RWPE2 (cell line): ENCODE measurements at places on chromosomes 16 and 17.

GRCh38 chr17:4850246-4850645 lies 17.1 kb downstream of the MINK1 start:
- DNase-seq, result peak; percentile 84

DNA sequence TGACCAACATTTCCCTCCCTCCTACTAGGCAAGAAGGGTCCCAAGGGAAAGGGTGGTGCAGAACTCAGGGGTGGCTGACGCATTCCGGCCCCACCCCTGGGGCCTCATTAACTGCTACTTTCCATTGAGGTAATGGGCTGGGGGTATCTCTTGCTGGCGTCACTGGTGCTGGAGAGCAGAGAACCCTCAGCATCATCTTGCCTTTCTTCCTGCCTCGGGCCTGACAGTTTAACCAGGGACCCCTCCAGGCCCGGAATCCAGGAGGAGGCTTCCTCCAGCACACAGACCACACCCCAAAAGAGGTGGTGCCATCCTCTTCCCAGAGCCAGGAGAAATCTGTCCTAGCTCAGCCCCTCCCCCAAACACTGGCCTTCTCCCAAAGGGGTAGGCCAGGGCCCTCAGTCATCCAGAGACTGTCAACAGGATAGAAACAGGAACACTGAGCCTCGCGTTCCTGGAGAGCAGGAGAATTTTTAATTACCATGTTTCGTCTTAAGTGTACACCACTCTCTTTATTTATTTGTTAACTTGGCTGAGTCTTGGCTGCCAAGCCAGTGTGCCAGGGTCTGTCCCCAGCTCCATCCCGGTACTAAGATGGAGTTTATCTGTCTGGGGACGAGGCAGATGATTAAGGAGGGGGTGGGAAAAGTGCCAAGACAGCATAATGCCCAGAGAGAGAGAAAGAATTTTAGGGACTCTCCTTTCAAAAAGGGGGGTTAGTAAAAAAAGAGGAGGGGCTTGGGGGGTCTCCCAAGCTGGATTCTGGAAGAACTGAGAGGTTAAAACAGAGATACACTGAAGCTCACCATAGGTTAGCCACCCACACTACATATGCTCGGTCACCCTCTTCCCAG lies 5.1 kb downstream of the ETV4 start:
- no peak for DNase-seq

DNA sequence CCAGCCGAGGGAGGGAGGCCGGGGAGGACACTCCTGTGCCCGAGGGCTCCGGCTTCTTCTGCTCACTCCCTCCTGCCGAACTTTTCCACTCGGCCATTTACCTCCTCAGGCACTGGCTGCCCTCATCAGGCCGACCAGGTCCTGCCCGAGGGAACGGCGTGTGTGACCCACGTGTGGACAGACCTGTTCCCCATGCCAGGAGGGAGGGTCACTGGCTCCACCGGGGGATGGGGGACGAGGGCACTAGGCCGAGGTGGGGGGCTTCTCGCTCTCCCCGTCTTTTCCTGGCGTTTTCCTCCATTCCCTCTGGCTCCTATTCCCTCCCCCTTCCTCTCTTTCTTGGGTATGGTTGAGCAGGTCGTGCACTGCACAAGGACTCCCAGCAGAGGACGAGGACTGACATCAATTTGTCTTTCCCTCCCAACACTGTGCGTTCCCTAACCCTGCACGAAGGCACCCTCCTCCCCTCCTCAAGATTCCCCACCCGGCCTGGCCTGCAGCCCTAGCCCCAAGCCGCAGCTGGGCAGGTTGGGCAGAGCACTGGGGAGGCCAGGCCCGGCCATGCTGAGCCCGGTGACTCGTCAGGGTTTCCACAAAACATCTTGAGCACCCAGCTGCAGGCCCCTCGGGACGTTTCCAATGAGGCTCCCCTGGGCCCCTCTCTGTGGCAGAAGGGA lies 3.2 kb upstream of the IL17C start:
- DNase-seq, result no peak

- no peak for DNase-seq
Observed at GRCh38 chr17:80704894-80705293, 160.3 kb downstream of the RPTOR start.

DNA sequence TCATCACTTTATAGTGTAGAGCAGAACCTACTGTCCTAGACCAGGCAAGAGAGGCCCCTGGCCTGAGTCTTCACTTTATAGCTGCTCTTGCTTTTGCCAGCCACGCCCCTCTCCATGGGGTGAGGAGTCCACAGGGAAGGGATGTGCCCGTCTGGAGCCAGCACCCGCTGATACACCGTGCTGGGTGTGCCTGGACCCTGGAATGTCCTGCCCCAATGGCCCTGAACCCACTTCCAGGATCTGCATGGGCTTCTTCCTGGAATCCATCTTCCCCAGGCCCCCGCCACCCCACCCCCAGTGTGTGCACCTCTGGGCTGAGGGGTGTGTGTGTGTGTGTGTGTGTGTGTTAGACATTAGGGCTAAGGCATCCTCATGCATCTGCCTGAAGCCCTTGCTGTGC lies 44.9 kb downstream of the MEOX1 start:
- no peak for DNase-seq

DNA sequence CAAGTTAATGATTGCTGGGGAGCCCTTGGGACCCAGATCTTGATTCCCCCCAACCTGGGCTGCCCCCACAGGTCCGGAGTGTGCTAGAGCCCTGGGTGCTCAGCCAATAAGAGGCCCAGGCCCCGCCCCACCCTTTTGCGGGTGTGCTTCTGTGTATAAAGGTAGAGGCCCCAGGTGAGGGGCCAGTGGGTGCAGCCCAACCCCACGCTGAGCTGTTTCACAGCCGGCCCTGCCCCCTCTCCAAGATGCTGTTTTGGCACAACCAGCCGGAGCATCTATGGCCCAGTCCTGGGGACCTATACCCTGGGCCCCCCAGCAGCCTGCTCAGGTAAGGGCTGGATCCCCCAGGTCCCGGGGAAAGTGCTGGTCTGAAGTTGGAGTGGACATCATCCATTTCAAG lies 11.8 kb upstream of the STAC2 start:
- DNase-seq, result no peak

DNA sequence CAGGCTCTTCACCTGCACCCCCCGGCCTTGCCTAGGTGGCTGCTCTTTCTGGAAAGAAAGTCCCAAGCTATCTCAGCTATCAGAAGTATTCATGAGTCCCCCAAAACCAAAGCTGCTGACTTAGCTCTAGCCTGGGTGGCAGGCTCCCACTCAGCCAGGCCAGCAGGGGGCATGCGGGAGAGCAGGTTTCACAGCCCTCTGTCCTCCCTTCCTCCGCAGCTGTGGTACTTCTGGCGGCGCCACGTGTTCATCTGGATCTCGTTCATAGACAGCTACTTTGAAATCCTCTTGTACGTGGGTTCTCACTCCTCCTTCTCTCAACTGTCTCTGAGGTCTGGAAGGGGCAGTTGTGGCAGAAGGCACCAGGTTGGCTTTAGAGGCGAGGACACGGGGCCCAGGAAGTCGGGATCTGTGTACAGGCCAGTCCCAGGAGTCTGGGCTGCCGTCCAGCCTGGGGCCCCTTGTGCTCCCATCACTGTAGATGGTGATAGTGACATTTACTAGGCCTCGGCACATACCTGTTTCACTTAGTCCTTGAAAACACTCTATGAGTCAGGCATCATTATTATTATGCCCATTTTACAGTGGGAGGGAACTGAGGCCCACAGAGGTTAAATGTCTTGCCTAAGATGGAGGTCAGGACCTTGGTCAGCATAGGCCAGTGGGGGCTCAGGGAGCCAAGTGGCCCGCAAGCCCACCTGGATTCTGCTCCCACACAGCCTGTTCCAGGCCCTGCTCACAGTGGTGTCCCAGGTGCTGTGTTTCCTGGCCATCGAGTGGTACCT lies 12.9 kb downstream of the TRPV2 start:
- DNase-seq, result no peak

GRCh38 chr16:80466024-80466987 lies 74.5 kb upstream of the DYNLRB2 start:
- peak; percentile 49 for DNase-seq

DNA sequence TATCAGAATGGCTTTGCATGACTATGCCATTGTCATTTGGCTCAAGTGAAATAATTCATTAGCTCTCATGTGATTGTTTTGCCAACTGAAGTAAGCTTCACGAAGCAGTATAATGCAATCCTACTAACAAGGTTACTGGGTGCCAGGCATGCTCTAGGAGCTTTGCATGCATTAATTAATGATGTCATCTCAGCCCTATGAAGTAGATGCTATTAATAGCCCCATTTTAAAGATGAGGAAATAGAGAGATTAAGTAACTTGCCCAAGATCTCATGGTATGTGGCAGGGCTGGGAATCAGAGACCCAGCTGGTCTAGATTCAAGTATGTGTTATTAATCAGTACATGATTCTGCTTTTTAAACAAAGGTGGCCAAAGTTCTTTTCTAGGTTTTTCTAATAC lies 14.1 kb downstream of the KRT39 start:
- DNase-seq, result no peak

- no peak for DNase-seq
Observed at GRCh38 chr16:85190572-85190971, 78.3 kb upstream of the CIBAR2 start.

DNA sequence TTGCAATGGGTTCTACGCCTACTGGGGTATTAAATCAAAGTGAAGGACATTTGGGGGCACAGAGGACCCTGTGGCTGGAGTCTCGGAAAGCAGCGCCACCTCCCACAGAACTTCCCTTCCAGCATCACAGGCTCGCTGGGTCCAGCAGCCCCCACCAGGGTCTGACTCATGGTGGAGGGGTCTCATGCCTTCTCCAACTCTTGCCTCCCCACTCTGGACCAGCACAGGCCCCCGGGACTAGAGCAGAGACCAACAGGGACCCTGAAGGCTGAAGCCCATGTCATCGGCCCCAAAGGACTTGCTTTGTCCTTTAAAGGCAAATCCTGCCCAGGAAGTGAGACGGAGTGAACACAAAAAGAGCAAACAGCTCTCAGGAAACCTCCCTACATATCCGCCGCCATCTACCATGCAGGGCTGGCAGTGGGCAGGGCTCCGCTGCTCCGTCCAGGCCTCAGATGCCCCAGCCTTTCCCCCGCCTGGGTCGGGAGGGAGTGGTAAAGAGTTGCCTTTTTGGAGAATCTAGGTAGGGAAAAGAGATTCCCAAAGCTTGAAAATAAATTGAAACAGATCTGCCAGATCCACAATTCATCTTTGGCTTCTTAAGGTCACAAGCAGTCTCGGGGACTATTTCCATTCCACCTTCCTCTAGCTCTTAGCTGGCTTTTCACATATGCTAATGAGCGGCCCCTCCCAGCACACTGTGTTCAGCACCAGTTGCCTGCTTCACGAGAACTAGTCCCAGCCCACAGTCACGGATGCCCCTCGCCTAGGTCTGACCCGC lies 2.1 kb upstream of the GPRC5C start:
- no peak for DNase-seq

DNA sequence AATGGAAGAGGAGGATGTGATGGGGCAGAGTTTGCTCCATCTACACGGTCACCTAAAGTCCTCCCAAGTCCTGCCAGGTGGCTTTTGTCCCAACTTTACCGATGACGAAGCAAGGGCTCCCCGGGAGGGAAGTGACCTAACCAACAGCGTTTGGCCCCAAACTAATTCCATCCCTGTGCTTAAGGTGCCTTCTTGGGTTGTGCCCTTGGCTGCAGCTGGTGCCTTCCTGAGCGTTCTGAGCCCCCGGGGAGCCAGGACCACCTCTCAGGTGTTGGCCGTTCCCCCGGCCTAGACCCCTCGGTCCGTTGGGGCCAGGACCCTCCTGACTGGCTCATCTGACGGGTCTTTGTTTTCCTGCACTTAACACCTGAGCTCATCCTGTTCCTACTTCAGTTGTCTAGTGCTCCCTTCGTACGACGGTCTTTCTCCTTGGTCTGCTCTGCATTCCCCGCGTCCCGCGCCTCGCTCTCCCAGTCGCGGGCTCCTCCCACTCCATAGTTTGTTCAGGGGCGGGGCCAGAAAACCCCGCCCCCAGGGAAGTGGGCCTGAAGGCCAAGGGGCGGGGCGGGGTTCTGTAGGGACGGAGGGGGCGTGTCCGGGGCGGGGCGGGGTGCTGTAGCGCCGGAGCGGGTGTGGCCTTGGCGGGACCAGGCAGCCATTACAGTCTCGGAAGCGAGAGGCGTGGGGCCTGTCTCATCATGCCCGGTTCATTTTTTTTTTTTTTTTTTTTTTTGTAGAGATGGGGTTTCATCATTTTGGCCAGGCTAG lies 822 bp upstream of the ZSCAN10 start:
- peak; percentile 97 for DNase-seq

- DNase-seq, result no peak
Observed at GRCh38 chr17:73126716-73127473, 34.4 kb upstream of the SLC39A11 start.
